Type B pancreatic cell (in vitro differentiated cells): ENCODE measurements at places on chromosomes 2 and 18.

- H3K36me3 ChIP-seq: peaks cover 12% of the 10 kb centered on the region
- H3K27ac ChIP-seq: peak overlapping the region; percentile 26
- no peak overlapping the region for H3K4me3 ChIP-seq
- no peak for DNase-seq
Measured at GRCh38 chr2:46363535-46364170, 66.4 kb downstream of the EPAS1 start.

GRCh38 chr2:24771061-24771460 lies 22.1 kb downstream of the PTRHD1 start:
- DNase-seq: no peak
- H3K27ac ChIP-seq: no peak overlapping the region
- H3K36me3 ChIP-seq: peaks cover 23% of the 10 kb centered on the region
- no peak overlapping the region for H3K4me3 ChIP-seq
- H3K4me1 ChIP-seq: peaks cover 11% of the 10 kb centered on the region
- H3K27me3 ChIP-seq: no peaks in the 10 kb centered on the region

- no peak for DNase-seq
- H3K27me3 ChIP-seq: peaks cover 14% of the 10 kb centered on the region
- H3K27ac ChIP-seq: no peak overlapping the region
Measured at GRCh38 chr2:181374781-181375675, 82.2 kb upstream of the ITGA4 start.

- H3K4me3 ChIP-seq: no peak overlapping the region
- no peak for DNase-seq
- no peaks in the 10 kb centered on the region for H3K4me1 ChIP-seq
- H3K27ac ChIP-seq: no peak overlapping the region
- no peaks in the 10 kb centered on the region for H3K36me3 ChIP-seq
Measured at GRCh38 chr2:84495539-84496146, 20.7 kb upstream of the DNAH6 start.

DNA sequence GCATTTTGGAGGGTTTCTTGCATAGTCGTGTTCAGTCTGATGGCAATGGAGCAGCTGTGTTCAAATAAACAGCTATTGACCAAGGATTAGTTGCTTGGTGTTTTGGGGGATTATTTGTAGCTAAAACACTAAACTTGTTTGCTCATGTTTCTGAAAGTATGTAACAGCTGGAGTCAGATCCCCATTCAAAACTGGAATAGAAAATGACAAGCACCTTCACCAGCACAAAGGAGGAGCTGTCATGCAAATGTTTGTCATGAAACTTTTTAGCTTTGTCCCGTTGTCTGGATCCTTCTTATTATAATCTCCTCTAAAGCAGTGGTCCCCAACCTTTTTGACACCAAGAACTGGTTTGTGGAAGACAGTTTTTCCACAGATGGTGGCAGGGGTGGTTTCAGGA lies 96.9 kb upstream of the ZNF236 start:
- no peaks in the 10 kb centered on the region for H3K27me3 ChIP-seq
- no peak overlapping the region for H3K27ac ChIP-seq
- no peak for DNase-seq
- peaks cover 10% of the 10 kb centered on the region for H3K4me1 ChIP-seq

GRCh38 chr2:17752892-17753802 lies 463 bp downstream of the SMC6 start:
- H3K4me3 ChIP-seq: peak overlapping the region; percentile 90
- peak; percentile 70 for DNase-seq
- peak overlapping the region; percentile 88 for H3K27ac ChIP-seq
- no peaks in the 10 kb centered on the region for H3K27me3 ChIP-seq
- peaks cover 5% of the 10 kb centered on the region for H3K36me3 ChIP-seq
- peaks cover 24% of the 10 kb centered on the region for H3K4me1 ChIP-seq

DNA sequence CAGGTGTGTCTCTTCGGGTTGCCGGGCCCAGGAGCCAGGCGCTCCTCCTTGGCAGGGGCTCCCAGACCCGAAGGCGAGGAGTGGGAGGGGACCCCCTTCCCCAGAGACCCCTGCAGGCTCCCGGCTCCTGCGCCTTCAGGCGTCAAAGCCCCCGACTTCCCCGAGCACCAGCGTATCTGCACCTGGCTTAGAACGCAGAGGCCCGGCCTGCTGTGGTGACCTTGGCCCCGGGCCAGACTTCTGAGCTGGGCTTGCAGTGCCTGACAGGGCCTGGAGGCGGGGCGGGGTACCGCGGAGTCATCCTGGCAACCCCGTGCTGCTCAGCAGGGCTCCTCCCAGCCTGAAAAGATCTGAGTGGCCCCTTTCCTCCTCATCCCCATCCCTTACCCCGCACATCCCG lies 27.0 kb downstream of the SKA1 start:
- no peak overlapping the region for H3K27ac ChIP-seq
- H3K4me1 ChIP-seq: peaks cover 55% of the 10 kb centered on the region
- no peak for DNase-seq
- H3K27me3 ChIP-seq: peaks cover 7% of the 10 kb centered on the region

- no peak for DNase-seq
- peak overlapping the region; percentile 84 for H3K4me3 ChIP-seq
- H3K27me3 ChIP-seq: peaks cover 49% of the 10 kb centered on the region
- H3K36me3 ChIP-seq: no peaks in the 10 kb centered on the region
- peaks cover 4% of the 10 kb centered on the region for H3K4me1 ChIP-seq
Measured at GRCh38 chr18:34159691-34160185, 65.0 kb downstream of the NOL4 start.
